Right forelimb (tissue), 1 donor: ENCODE measurements at places on chromosomes 5 and 9.
A peak's percentile ranks its signal among the peaks of the same experiment; 100 is the strongest.

DNA sequence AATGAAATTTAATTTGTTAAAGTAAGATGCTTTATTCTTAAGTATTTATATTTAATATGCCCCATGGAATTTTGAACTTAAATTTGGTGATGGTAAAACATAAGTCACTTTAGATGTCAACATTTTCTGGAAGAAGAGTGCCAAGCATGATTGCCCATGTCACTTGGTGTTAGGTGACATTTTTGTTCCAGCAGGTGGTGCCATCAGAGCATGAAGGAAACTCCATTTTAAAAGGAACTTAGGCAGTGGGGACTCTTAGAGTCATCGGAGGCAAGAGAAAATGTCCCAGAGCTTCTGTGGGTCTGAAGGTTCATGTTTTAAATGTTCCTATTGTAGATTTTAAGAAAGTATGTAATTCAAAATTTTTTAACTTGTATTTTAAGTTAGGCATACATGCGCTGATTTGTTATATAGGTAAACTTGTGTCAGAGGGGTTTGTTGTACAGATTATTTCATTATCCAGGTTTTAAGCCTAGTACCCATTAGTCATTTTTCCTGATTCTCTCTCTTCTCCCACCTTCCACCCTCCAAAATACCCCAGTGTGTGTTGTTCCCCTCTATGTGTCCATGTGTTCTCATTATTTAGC lies 789.3 kb downstream of the SEMA5A start:
- DNase-seq, result no peak

- no peak for DNase-seq
Measured at GRCh38 chr9:92718086-92719001, 46.3 kb downstream of the BICD2 start.

- no peak for DNase-seq
Measured at GRCh38 chr5:142317173-142317572, 7.6 kb downstream of the SPRY4 start.

DNA sequence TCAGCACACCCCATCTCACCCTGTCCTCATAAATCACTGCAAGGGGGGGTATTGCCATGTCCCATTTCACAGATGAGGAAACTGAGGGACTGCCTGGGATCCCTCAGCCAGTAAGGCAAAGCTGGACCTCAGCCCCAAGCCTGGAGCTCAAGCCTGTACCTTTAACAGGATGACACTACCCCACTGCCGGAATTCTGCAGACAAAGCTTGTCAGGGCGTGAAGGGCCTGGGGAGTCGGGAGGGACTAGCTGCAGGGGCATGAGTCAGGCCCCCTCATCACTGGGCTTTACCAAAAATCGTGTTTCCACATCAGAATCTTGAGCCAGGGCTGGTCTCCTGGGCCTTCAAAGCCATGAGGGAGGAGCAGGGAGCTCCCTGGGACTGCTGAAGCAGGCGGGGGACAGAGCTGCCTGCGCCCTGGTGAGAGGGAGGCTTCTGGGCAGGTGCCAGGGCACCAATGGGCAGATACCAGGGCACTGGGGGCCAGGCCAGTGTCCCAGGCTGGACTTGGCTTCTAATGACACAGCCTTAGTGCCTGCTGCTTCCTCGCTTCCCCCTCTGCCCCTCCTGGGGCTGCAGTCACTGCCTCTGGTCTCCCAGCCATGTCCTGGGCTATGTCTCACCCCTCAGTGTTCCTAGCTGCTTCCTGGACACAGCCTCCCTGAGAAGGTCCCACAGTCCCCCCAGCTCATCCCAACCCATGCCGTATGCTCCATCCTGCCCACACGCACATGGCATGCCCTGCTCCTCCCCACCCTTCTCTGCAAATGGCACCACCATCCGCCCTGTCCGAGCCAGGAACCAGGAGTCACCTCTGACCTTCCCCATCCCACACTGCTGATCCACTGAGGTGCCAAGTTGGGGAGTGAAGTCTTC lies 80.7 kb downstream of the LMX1B start:
- DNase-seq, result peak; percentile 20

GRCh38 chr5:106874974-106875373 lies 795.8 kb downstream of the EFNA5 start:
- no peak for DNase-seq

- no peak for DNase-seq
Measured at GRCh38 chr9:13860019-13860418, 453.9 kb downstream of the NFIB start.

DNA sequence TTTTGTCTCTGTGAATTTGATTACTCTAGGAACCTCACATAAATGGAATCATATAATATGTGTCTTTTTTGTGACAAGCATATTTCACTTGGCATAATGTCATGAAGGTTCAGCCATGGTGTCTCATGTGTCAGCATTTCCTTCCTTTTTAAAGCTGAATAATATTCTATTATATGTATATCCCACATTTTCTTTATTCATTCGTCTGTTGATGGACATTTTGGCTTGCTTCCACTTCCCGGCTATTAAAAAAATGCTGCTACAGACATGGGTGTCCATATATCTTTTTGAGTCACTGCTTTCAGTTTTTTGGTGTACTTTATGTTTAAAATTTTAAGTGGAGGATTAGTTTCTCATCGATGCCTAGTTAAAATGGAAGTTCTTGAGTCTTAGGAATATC lies 59.8 kb upstream of the C5orf63 start:
- no peak for DNase-seq

- no peak for DNase-seq
Measured at GRCh38 chr9:25602400-25603044, 75.7 kb downstream of the TUSC1 start.

GRCh38 chr5:10439692-10440091 lies 2.0 kb upstream of the ROPN1L start:
- DNase-seq, result no peak

DNA sequence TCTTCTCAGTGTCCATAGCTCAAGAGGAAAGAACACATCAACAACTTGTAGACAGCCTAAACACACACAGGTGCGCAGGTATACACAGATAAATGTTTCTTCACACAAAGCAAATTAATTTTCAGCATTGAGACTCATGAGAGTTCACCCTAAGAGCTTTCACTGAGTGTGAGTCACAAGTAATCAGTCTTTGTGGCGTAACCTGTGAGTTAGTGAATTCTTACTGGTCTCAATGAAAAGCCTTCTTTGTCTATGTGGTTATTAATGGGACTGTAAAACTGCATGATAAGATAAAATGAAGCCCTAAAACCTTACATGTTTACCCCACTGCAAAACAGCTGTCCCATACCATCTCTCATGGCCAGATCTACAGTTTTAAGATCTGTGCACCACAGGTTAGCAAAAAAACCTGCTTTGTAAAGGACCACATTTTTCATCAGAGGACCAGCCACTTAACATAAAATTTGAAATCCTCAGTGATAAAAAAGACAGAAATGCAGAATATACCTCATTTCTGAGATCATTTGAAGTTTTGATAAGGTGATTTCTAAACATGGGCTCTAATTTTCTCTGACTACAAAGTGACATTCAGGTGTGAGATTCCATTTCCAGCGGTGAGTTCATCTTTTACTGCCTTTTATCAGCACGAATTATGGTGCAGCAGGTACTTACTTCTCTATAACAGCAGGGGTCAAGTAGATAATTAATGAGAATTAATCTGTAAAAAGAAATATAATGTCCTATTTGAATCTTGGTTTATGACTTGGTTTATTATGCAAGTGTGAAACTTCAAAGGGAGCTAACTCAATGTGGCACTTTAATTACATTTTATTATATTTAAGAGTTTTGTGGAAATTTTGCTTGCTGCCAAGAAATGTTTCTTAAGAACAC lies 335.7 kb upstream of the PIK3R1 start:
- no peak for DNase-seq

DNA sequence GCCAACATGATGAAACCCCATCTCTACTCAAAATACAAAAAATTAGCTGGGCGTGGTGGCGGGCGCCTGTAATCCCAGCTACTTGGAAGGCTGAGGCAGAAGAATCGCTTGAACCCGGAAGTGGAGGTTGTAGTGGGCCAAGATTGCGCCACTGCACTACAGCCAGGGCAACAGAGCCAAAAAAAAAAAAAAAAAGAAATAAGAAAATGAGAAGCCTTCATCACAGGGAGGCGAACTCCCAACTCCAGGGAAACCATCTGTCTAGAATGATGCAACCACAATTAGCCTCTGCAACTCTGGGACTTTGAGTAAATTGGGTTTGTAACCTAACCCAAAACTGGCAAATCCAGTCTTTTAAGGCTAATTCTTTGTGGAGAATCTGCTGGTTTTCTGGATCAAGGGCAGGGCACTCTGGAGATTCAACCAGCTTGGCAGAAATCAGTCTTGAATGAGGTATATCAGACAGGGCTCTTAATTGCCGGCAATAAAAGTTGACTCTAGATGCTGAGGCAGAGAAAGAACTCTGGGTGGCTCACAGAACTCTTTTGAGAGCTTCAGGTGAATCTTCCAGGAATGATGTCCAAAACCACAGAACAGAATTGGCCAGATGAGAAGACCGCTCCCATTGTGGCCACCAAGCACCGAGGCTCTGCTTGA lies 9.9 kb downstream of the S100Z start:
- DNase-seq, result no peak
